Stimulated activated CD8-positive, alpha-beta memory T cell treated with anti-CD3 and anti-CD28 coated beads, Interleukin-2, amount 100 ng/mL, for 48 hours (primary cell): ENCODE measurements at places on chromosomes 11 and 22.

- DNase-seq, result no peak
Observed at GRCh38 chr11:111691176-111691575, 75.0 kb downstream of the PPP2R1B start.

- DNase-seq, result no peak
Observed at GRCh38 chr11:120610111-120610510, 98.6 kb downstream of the GRIK4 start.

DNA sequence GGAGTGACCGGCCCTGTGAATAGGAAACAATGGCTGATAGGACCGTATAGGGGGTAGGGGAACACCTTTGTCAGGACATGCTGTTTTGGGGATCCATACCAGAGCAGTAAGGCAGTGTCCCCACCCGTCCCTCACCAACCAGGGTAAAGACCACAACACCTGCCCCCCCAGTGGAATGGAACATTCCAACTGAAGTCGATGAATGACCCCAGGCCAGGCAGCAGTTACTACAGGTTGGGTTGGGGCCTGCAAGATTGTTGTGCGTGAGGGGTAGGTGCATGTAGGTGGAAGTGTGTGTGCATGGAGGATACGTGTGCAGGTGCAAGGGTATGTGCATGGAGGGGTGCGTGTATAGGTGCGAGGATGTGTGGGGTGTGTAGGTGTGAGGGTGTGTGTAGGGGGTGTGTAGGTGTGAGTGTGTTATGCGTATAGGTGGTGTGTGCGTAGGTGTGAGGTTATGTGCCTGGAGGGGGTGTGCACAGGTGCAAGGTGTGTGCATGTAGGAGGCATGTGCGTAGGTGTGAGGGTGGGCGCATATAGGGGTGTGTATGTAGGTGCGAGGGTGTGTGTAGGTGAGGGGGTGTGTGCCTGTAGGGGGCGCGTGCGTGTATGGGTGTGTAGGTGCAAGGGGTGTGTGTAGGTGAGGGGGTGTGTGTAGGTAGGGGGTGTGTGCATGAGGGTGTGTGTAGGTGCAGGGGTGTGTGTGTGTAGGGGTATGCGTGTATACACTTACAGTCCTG, 32.9 kb downstream of the PISD start:
- DNase-seq, result no peak

- DNase-seq, result no peak
Observed at GRCh38 chr11:43632181-43632580, 48.4 kb upstream of the HSD17B12 start.

GRCh38 chr22:43946384-43946667, 8.9 kb upstream of the SAMM50 start:
- DNase-seq, result no peak

DNA sequence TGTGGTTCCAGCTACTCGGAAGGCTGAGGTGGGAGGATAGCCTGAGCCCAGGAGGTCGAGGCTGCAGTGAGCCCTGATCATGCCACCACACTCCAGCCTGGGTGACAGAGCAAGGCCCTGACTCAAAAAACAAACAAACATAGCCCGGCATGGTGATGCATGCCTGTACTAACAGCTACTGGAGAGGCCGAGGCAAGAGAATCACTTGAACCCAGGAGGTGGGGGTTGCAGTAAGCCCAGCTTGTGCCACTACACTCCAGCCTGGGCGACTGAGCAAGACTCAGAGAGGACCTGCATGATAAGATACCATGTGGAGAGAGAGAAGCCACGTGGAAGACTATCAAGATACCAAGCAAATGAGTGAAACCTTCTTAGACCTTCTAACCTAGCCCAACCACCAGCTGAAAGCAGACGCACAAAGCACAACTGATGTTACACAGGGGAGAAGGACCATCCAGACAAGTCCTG, 36.1 kb downstream of the AMBRA1 start:
- no peak for DNase-seq

GRCh38 chr11:3123305-3123704, 41.8 kb downstream of the OSBPL5 start:
- no peak for DNase-seq

DNA sequence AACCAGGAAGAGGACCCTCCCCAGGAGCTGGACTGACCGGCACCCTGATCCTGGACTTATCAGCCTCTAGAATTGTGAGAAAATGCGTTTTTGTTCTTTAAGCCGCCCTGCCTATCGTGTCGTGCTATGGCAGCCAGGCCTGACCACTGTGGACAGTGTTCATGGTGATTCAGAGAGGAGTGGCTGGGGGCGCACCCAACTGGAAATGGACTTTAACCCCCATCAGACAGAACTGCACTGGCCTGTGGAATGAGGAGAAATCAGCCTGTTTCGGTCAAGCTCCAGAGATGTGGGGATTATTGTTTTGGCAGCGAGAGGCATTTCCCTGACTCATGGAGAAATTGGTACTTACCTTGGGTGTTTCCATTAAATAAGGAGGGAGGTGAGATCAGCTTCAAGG, 1437.8 kb downstream of the BRD1 start:
- no peak for DNase-seq

DNA sequence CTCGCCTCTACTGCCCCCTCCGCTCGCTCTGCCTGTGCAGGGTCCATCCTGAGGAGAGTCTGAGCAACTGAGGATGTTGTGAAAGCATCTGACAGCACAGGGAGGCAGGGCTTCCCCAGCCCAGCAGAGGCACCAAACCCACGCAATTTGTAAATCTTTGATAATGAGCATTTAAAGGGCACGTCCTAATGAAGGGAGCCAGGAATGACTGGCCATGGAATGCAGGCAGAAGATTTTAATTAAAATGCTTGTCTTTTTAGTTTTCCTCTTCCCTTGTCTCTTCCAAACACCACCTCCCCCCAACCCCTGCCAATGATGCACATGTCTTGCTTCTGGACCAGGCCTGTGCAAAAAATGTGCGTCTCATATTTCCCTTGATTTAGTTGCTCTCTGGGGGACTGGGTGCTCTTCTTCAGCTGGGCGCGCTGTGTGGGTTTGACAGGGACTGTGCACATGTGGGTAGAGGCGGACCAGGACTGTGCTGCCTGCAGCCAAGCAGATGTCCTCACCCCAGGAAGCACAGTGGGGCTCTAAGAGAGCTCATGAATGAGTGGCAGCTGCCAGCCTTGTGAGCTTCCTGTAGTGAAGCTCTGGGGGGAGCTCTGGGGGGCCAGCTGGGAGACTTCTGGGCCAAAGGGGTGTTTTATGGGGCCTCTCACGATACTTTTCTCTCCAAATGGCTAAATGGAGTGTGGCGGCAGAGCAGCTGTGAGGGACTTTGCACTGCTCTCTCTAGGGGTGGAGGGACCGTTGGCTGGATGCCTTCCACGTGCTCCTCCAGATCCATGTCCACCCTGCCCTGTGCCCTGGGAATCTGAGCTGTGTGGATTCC, 273.5 kb downstream of the ST3GAL4 start:
- no peak for DNase-seq
